M059J (cell line): ENCODE measurements at places on chromosomes 2 and 18. TPM values are rescaled to one million over a fixed set of nuclear protein-coding genes. Genes with fewer than 3 reads are reported as not detected.

Gene CDK15
- total RNA-seq: 7.0 and 17.6 TPM in 2 replicates

- no peak for DNase-seq
Observed at GRCh38 chr2:45786030-45786835, 134.8 kb downstream of the PRKCE start.

- no peak for DNase-seq
Observed at GRCh38 chr2:12451726-12452125, 265.0 kb upstream of the TRIB2 start.

DNA sequence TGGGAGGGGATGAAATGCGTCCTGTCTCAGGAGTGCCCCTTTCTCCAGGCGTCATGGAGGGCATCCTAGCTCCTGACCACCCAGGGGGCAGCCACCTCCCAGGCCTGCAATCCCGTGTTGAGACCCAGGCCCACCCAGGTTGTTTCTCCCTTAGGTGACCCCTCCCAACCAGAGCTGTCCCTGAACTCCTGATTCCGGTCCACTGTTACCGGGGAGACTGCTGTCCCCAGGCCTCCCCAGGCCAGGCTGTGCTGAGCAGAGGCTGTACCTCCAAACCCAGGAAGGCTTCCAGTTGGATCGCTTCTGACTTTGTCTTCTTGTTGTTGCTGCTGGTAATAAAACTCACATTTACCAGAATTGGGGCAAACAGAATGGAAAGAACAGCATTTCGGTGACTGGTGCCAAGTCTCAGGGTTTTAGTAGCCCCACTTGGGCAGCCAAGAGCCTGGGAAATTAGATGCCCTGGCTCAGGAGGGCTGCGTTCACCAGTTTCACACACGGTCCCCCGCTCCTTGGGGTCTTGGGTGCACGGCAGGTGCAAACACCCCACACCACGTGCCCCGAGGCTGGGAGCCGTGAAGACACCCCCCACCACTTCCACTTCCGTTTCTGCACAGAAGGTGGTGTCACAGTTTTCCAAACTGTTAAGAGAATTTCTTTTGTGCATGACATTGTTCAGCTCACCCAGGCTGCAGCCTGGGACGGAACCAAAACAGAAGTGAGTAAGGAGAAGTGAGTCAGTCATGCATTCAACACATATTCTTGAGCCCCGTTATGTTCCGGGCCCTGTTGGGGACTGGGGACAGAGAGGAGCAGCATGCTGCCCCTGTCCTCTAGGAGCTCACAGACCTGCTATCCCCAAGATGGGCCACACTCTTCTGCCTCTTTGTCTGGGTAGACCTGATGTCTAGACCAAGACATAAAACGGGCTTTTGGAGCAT lies 29.4 kb downstream of the ITM2C start:
- DNase-seq: peak; percentile 42

DNA sequence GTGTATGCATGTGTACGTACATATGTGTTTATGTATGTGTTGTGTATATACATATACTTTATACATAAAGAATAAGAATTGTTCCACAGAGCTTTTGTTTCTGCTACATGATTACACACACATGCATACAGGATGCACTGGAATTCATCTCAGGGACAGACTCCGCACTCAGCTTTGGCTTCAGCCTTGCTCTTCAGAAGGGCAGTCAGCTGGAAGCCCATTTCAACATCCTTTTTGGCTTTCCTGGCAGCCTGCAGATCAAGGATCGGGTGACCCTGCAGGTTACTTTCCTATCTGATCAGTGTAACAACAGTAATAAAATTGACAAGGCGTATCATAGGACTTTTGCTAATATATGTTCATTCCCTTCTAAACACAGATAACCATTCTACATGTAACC lies 144.1 kb upstream of the COPS8 start:
- no peak for DNase-seq
